ENCODE measurements at places on chromosomes 5 and 9.

DNA sequence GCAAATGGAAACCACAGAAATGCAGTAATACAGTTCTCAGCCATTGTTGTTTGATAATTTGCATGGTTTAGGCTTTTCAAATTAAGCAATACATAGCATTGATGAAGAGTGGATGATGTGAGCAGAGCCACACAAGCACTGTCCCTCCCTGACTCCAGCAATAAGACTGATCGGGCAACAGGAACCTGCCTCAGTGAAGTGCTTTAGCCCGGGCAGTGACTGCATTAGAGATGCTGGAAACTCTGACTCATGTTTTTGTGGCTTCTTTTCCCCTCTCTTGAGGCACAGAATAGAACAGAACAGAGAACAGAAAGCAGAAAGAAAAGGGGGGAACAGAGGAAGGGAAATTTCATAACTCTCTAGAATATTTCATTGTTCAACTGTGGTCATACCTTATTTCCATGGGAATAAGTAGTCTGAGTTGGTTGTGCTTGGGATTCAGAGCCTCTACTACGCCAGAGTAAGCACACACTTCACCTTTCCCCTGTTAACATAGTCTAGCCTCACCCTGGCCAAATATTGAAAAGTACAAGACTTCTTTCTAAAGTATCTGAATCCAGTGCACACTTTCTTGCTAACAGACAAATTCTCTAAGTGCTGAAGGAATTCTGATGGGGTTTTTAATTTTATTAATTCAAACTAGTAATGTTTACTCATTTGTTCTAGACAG, 164.8 kb upstream of the VCAN start:
- no peak for DNase-seq

GRCh38 chr5:72558383-72558782, 51.2 kb upstream of the ZNF366 start:
- no peak for DNase-seq

GRCh38 chr5:72234265-72234700, 85.8 kb downstream of the MRPS27 start:
- no peak for DNase-seq

DNA sequence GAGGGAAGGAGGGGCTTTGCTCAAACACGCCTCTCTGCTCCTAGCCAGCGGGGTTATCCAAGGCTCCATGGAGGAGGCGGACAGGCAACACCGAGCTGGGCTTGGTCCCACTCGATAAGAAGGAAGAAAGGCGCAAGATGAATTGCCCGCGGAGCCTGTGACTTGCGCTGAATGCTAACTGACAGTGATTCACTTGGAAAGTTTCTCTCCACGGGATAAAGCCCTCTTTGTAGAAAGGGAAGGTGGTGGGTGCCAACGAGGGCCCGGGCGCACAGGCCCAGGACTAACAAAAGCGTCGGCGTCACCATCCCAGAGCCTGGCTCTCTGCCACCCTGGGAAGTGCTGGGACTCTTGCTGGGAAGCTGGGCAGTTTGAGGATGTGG, 76.0 kb downstream of the VAV2 start:
- no peak for DNase-seq

- no peak for DNase-seq
These were observed 625.5 kb downstream of the CHSY3 start for GRCh38 chr5:130529511-130530485.

DNA sequence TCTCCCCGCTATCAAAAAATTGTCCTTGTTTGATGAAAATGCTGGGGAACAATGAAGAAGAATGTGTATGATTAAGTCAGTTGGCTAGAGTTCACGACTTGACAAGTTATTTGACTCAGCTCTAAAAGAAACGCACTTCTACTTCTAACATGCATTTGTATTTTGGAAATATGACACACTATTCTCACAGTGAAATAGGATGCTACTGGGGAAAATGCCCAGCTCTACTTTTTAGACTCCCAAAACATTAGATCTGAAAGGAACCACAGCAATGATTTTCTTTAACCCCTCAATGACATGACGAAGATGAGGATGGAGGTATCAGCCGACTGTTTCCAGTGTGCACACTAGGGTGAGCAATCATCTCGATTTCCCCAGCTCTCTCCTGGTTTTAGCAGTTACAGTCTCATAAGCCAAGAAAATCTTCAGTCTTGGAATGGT, 83.6 kb upstream of the PCSK1 start:
- DNase-seq, result no peak

- no peak for DNase-seq
These were observed 279.2 kb upstream of the ZNF462 start for GRCh38 chr9:106583751-106584150.

DNA sequence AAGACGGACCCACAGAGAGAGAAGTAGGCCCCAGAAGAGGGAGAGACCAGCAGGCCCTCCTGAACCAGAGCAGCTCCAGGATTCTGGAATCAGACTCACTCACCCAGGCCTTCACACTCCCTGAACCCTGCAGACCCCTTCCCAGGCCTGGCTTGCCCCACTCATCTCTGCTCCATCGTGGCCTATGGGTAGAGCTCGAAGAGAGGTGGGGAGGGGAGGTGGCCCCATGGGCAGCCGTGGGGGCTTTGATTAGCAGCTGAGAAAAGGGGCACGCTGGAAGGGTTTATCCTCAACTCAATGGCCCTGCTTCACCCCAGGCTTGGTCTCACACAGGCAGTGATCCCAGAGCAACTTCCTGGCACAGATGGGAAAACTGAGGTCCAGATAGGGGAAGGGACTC, 613 bp downstream of the MYMK start:
- no peak for DNase-seq

GRCh38 chr5:138792195-138792790, 39.1 kb downstream of the CTNNA1 start:
- DNase-seq, result no peak

- no peak for DNase-seq
These were observed 19.9 kb downstream of the GPX3 start for GRCh38 chr5:151040211-151040747.

GRCh38 chr9:128706671-128707381, 4.5 kb downstream of the PKN3 start:
- DNase-seq, result peak; percentile 27

- DNase-seq, result no peak
These were observed 117.8 kb downstream of the ERCC6L2 start for GRCh38 chr9:95993337-95993736.

DNA sequence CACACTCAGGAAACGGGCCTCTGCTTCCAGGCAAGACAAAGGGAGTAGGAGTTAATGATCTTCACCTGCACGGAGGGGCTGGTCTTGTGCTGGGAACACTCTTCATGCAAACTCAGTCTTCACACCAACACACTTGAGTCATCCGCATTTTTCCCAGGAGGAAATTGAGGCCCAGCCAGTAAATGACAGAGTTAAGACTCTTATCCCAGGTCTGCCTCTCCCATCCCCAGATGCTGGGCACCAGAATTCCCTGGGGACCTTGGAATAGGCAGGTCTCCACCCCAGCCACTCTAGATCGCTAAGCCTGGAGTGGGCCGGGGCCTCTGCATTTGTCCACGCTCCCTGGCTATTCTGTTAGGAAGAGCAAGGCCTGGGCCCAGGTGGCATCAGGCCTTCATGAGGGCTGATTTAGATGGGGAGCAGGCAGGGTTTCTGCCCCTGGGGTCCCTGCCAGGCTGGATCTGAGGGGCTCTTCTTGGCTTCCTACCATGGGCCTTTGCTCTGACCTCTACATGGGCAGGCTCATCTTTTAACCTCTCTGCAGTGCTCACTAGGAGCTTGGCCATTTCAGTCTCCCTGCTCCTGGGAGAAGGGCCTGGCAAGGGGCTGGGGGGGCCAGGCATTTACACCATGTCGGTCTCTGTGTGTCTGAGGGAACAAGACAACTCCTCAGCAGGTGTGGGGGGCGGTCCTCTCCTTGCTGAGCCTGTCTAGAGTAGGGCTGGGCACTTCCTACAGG, 77.3 kb downstream of the AMBP start:
- DNase-seq, result no peak

GRCh38 chr5:132497488-132497997, 7.0 kb upstream of the IRF1 start:
- DNase-seq, result peak; percentile 79

DNA sequence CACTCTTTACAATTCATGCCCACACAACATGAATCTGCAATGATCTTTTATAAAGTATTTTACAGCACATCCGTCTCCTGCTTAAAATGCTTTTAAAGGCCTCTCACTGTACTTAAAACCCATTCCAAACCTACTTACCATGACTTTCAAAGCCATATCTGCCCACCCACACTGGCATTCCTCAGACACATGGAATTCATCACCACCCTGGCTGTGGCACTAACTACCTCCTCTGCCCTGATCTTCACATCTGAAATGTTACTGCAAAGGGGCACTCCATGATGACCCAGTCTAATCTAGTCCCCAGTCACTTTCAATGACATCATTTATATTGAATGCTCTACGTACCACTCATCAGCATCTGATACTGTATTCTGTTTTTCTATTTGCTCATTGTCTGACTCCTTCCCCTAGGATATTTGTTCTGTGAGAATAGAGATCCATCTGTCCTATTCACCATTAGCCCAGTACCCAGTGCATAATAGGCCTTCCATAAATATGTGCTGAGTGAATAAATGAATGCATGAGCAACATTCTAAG, 193.2 kb upstream of the KIF2A start:
- DNase-seq, result no peak

DNA sequence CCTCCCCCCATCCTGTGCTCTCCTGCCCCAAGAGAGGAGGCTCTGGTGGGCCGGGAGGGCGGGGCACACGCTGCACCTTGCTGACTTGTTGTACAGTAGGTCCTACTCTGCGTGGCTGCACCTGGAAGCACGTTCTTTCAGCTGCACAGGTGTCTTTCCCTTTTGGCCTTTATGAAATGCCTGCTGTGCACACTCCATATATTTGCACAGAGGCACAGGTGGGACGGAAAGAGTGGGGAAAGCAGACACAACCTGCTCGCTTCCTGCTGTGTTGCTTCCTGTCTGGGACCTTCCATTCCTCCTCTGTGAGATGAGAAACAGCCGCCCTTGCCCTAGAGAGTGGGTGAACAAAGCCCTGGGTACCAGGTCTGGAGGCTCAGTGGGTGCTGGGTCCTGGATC, 4.8 kb downstream of the USP20 start:
- no peak for DNase-seq

DNA sequence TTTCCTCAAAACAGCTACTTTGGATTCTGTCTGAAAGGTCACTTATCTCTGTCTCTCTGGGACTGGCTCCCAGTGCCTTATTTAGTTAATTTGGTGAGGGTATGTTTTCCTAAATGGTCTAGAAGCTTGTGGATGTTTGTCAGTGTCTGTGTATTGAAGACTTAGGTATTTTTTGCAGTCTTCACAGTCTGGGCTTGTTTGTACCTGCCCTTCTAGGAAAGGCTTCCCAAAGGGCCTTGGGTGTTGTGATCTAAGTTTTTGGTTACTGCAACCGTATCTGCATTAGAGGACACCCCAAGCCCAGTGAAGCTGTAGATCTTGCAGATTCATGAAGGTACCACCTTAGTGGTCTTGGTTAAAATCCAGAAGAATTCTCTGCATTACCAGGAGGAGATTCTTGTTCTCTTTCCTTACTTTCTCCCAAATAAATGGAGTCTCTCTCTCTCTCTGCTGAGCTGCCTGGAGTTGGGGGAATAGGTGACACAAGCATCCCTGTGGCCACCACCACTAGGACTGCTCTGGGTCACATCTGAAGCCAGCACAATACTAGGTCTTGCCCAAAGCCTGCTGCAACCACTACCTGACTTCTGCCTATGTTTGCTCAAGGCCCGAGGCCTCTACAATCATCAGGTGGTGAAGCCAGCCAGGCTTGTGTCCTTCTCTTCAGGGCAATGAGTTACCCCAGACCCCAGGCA, 17.8 kb upstream of the CCNB1 start:
- no peak for DNase-seq

DNA sequence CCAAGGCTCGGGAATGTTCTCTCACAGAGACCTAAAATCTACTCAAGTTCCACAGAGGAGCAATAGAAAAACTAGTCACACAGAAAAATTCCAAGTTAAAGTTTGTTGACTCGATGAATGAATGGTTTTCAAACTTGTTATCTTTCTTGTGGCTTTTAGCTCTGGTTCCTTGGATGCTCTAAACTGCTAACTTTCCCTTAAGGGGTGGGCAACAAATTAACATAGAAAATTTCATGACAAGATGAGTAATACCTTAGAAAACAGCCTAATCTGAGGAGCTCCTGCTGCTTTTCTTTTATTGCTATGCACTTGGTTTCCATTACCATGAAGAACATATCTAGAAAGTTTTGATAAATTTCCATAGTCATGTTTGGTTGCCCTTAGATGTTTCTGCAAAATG, 100.2 kb upstream of the CCDC112 start:
- no peak for DNase-seq

DNA sequence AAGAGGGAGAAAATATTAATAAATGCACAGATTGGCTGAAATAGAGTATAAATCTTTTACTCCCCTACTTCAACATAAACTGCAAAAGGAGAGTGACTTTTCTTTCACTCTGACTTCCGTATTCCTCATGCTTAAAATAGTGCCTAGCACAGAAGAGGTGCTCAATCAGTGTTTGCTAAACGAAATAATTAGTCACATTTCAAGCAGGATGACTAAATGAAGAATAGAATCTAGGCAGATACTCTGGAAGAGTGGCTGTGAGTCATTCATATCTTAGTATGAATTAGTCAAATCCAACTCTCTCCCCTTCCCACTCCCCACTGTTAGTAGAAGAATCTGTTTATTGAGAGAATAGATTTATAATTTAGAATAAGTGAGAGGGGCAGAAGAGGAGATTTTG, 4.8 kb downstream of the CD274 start:
- DNase-seq, result no peak

DNA sequence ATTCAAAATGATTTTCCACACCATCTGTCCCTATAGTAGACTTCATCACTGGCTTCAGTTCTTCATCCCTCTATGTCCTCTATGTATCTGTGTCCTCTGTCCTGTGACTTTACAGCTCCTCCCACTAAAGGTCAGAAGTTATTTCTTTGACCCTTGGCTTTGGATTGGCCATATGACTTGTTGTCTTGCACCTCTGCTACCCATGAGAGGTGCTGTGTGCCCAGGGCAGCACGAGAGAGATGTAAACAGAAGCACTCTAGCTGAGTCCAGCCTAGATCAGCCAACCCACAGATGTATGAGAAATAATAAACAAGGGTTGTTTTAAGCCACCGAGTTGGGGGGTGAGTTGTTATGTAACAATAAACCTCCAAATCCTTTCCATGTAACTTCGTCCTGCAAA, 63.4 kb upstream of the ENTREP1 start:
- no peak for DNase-seq

GRCh38 chr5:160378330-160378729, 7.9 kb upstream of the C1QTNF2 start:
- no peak for DNase-seq

GRCh38 chr9:125896404-125896803, 149.2 kb downstream of the PBX3 start:
- DNase-seq, result no peak

- DNase-seq, result no peak
These were observed 810.2 kb downstream of the EFNA5 start for GRCh38 chr5:106860398-106861044.

- no peak for DNase-seq
These were observed 117.2 kb downstream of the TMEM174 start for GRCh38 chr5:73290242-73290641.

Measured in left ventricle myocardium superior (tissue), 1 donor.